Smooth muscle cell of the pulmonary artery (primary cell): ENCODE measurements at places on chromosomes 6 and 20. TPM values are rescaled to one million over a fixed set of nuclear protein-coding genes. Genes with fewer than 3 reads are reported as not detected.

The SEMG1 gene
- total RNA-seq: not detected in 2 replicates

The WFDC5 gene
- not detected in 2 replicates for total RNA-seq

The ARMH2 gene
- not detected in 2 replicates for total RNA-seq

The CLVS2 gene
- total RNA-seq: not detected in 2 replicates

The KIF25 gene
- total RNA-seq: 0.72 TPM in 1 of 2 replicates, not detected in the other

The ZNF334 gene
- total RNA-seq: 0.83 and 3.9 TPM in 2 replicates

The MBOAT1 gene
- total RNA-seq: 1.3 and 1.8 TPM in 2 replicates

The LPIN3 gene
- total RNA-seq: 7.0 and 8.3 TPM in 2 replicates

The HLA-DQB1 gene
- not detected in 2 replicates for total RNA-seq

The RREB1 gene
- total RNA-seq: 16.6 and 20.6 TPM in 2 replicates
